Activated naive CD4-positive, alpha-beta T cell (primary cell): ENCODE measurements at places on chromosomes 16 and 17.

- no peak for DNase-seq
Measured at GRCh38 chr16:11484691-11485258, 101.9 kb downstream of the LITAF start.

DNA sequence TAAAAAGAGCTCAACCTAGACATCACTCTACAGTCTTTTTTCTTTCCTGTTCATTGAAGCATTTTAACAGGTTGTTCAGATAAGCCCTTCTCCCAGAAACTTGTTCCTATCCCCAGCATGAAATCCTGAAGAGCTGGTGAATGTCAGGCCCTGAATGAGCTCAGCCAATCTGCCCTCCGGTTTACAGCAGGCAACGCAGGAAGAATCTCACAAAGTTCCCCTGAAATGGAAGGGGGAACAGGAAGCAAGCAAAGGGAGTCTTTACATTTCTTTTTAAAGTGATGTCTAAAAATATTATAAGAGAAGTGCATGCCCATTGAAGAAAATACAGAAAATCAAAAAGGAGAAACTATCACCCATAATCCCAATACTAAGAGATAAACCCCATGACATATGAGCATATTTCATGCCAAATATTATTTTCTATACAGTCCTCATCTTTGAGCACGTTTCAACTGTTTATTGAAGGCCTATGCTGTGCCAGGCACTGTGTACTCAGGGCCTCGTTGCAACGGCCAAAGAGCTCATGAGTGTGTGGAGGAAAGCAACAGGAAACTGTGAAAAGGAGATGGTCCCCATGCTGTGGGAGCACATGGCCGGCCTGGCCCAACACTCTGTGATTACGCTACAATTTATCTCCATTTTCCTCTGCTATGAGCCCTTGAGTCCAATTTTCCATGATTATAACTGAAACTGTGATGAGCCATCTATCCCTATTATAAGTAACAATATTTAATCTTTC lies 5.7 kb downstream of the TK2 start:
- no peak for DNase-seq

- DNase-seq: no peak
Measured at GRCh38 chr16:66569131-66569530, 2.9 kb downstream of the CMTM1 start.

GRCh38 chr16:62869837-62870236 lies 833.6 kb upstream of the CDH8 start:
- DNase-seq: no peak

- DNase-seq: no peak
Measured at GRCh38 chr16:73420244-73420643, 372.3 kb upstream of the ZFHX3 start.

- DNase-seq: no peak
Measured at GRCh38 chr16:77298418-77299360, 99.5 kb downstream of the SYCE1L start.

DNA sequence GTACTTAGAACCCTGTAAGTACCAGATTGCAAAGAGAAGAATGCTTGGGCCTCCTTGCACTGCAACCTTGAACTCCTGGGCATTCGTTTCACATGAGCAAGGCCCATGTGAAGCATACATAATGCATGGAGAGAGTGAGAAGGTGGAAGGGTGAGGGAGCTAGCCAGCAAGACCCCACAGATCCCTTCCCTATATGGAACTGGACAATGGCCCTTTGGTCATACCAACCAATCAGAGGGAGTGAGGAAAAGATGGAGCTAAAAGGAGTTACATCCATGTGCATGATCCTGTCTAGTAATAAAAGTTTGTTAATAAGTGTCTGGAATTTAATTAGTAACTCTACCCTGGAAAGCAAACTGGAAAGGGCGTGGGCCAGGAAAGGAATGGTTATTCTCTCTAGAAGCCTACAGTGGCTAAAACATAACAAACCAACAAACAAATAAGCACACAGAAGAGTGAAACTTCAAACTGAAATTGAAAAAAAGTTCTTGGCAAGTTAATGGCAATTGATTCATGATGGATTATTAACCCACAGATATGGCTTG lies 29.6 kb downstream of the DNAH3 start:
- DNase-seq: no peak

GRCh38 chr16:3431779-3432219 lies 11.5 kb downstream of the ZNF597 start:
- peak; percentile 15 for DNase-seq

GRCh38 chr17:27526604-27527002 lies 70.4 kb downstream of the KSR1 start:
- DNase-seq: no peak

GRCh38 chr16:53022374-53022773 lies 30.3 kb downstream of the CHD9NB start:
- no peak for DNase-seq

- no peak for DNase-seq
Measured at GRCh38 chr17:82237746-82238471, 9.1 kb downstream of the SLC16A3 start.

GRCh38 chr17:69222707-69223258 lies 5.8 kb downstream of the ABCA10 start:
- DNase-seq: no peak

- DNase-seq: no peak
Measured at GRCh38 chr17:49822829-49823228, 25.0 kb downstream of the TAC4 start.

- DNase-seq: no peak
Measured at GRCh38 chr16:49523435-49524159, 150.0 kb downstream of the C16orf78 start.
